ENCODE measurements at places on chromosomes 7 and 10.

DNA sequence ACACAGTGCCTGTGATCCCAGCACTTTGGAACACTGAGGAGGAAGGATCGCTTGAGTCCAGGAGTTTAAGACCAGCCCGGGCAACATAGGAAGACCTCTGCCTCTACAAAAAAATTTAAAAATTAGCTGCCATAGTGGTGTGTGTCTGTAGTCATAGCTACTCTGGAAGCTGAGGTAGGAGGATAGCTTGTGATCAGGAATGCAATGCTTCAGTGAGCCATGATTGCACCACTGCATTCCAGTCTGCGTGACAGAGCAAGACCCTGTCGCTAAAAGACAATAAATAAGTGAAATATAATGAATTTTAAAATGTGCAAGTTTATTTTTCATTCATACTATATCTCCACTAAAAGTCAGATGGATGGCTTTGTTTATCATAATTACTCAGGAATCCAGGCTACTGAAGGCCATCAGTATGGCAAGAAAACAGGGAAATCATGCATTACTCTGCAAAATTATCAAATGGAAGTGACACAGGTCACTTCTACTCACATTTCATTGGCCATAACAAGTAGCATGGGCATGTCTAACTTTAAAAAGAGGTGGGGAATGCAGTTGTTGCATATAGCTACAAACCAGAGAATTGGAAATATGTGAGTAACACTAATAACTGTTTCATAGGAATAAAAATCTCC is 32.9 kb upstream of the FAM3C start:
- DNase-seq = no peak

GRCh38 chr7:366161-366803 is 76.3 kb downstream of the FOXL3 start:
- DNase-seq = no peak

GRCh38 chr7:33824911-33825459 is 80.4 kb upstream of the BMPER start:
- no peak for DNase-seq

DNA sequence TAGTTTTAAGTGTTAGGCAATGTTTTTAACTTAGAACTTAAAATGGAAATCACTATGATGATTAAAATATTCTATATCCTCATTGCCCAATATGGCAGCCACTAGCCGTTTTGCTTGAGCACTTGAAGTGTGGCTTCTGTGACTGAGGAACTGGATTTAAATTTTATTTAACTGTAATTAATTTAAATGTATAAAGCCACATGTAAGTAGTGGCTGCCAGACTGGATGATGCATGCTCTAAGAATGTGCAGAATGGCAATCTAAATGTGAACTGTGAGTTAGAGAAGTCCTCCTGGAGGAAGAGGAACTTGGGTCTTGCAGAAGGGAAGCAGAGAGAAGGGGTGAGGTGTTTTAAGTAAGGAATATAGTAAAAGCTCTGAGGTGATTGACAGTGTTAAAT is 451.4 kb downstream of the SUGCT start:
- no peak for DNase-seq

GRCh38 chr10:33655165-33655815 is 320.8 kb upstream of the NRP1 start:
- no peak for DNase-seq

- no peak for DNase-seq
Measured at GRCh38 chr7:30741289-30741688, 10.6 kb upstream of the INMT start.

GRCh38 chr10:114306116-114306973 is 67.3 kb downstream of the VWA2 start:
- no peak for DNase-seq

DNA sequence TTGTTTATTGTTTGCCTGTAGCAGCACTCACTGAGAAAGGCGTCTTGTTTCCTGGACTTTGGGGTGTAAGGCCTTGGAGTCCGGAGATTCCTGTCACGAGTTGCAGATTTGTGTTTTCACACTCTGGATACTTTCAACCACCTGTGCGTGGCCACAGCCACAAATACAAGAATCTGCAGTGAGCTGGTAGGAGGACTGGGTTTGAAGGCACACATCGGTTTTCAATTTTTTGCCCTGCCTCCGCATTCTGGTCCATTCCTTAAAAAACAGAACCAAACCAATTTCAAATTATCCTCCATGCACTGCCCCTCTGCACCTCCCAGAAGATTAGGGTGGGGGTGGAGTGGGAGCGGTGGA is 619 bp downstream of the EXOC4 start:
- no peak for DNase-seq

GRCh38 chr10:101441541-101442455 is 87.8 kb downstream of the BTRC start:
- DNase-seq = no peak

- DNase-seq = no peak
Measured at GRCh38 chr10:3554121-3554522, 230.9 kb downstream of the KLF6 start.

DNA sequence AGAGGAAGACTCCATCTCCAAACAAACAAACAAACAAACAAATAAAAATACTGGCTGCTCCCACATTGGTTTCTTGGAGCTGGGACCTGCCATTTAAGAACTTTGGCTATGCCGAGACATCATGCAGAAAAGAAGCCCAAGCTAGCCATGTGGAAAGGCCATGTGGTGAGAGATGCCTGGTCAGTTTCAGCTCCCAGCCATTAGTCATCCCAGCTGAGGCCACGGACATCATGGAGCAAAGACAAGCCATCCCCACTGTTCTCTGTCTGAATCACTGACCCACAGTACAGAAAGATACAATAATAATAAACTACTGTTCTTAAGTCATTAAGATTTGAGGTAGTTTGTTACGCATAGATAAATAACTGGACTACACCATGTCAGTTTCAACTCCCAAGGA is 70.0 kb upstream of the PCBD1 start:
- DNase-seq = no peak

GRCh38 chr10:2611603-2612002 is 455.7 kb upstream of the PFKP start:
- no peak for DNase-seq

- DNase-seq = no peak
Measured at GRCh38 chr7:29142021-29142727, 4.2 kb downstream of the CPVL start.

- DNase-seq = no peak
Measured at GRCh38 chr7:134443396-134444070, 15.4 kb downstream of the AKR1B1 start.

DNA sequence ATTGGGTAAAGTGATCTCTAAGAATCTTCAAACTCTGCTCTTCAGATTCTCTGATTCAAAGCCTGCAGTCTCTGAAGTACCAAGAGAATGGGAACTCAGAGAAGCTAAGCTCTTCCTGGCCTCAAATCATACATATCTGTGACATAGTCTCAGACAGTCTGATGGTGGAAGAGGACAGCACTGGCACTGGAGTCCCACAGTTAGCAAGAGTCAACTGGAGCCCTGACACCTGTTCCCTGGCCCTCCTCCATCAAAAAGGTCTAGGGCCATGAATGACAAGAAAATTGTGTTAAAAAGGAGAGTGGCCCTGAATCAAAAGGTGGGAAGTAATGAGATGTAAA is 37.7 kb downstream of the PRSS2 start:
- DNase-seq = no peak

DNA sequence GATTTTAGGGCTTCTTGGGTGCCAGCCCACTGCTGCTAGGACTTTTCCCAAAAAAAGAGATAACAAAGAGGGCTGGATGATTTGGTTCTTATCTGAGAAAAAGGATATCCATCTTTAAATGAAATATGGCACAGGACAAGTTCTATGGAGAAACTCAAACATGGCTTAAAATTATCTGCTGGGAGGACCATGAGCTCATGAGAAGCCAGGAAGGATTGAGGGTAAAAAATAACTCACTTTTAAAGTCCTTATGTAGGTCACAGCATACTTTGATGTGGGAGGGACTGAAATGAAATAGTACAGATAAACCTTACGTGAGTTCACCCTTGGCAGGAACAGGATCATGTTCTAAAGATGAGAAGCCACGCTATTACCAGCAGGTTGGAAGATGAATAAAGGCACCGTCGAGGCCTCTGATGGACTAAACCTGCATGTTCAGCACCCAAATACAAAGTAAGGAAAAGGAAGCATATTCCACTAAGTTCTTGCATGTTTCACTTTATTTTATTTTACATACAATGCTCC is 369.2 kb upstream of the KLF6 start:
- DNase-seq = no peak

- no peak for DNase-seq
Measured at GRCh38 chr7:14886533-14886932, 16.0 kb downstream of the DGKB start.

DNA sequence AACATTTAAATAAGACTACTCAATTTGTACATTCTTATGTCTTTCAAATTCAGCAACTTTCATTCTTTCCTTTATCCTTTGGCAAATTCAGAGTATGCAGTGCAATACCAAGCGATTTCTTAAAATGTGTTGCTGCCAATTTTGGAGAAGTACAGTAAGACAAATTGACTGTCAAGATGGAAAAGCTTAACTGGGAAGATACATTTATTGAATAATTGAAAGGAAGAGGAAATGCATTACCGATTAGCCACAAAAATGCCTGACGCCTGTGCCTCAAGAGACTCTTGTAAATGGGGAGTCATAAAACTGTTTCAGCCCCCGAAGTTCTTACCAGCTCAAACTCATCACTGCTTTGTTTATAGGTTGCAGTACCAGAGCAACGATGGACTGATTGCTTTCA is 373.3 kb upstream of the GALNT17 start:
- no peak for DNase-seq

GRCh38 chr7:98315318-98315993 is 34.0 kb downstream of the BRI3 start:
- DNase-seq = no peak

GRCh38 chr7:128422842-128423241 is 13.1 kb upstream of the IMPDH1 start:
- DNase-seq = no peak

GRCh38 chr10:70743430-70743788 is 41.8 kb downstream of the TBATA start:
- no peak for DNase-seq

- DNase-seq = no peak
Measured at GRCh38 chr10:113059371-113059780, 109.3 kb downstream of the TCF7L2 start.

GRCh38 chr10:88459530-88459929 is 123.6 kb downstream of the RNLS start:
- DNase-seq = no peak

DNA sequence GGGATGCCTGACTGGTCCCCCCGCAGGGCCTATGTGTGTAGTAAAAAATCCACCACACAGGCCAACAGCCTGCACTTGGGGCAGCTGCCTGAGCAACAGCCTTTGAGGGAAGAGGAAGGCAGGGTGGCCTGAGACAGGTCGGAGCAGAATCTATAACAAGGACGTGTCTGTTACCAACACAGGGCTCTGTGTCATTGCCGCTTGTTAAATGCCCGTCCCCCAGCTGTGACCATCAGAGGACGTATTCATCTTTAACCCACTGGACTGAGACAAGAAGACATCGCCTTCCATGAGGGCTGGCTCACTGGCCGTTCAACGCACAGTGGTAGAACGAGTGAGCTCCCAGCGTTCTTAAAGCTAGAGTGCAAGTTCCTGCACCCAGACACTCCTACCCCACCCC is 7.8 kb downstream of the PDIA4 start:
- DNase-seq = no peak
